ENCODE measurements at places on chromosomes 6 and 20. TPM values are rescaled to one million over a fixed set of nuclear protein-coding genes. Genes with fewer than 3 reads are reported as not detected.

The PLG gene
- polyA plus RNA-seq, result not detected

The CTCFL gene
- not detected for polyA plus RNA-seq

The RSPO4 gene
- polyA plus RNA-seq, result not detected

The SOX18 gene
- 1.3 TPM for polyA plus RNA-seq

The WFDC12 gene
- not detected for polyA plus RNA-seq

The SNAI1 gene
- 8.3 TPM for polyA plus RNA-seq

- DNase-seq, result no peak
These were observed at the start of gene HTR1E for GRCh38 chr6:86937219-86938079. Gene HTR1E, plus strand, starts transcription at chr6:86937528. Its CDS starts 77,807 bp downstream, at chr6:87015335.

DNA sequence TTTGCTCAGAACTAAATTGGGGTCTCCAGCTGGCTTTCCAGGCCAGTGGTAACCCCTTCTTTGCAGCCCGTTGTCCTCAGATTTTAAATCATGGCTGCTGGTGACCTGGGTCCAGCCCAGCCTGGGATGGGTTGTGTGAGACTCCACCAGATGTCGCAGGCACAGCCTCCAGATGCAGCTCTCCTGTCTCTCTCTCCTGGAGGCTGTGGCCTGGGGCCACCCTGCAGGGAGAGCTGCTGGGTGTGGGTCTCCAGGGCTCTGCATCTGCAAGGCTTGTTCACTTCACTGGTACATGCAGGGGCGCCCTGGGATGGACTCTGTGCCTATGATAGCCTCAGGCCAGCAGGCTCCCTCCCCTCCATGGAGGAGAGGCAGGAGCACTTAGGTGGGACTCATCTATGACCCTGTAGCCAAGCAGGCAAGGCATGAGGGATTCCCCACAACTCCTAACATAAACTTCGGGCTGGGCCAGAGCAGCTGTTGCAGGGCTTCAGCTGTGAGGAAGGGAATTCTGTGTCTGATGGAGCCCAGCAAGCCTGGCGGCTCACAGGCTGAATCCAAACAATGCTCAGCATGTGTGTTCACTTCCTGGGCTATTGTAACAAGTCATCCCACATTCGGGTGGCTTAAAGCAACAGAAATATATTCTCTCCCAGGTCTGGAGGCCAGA lies 94.7 kb upstream of the NXT1 start:
- no peak for DNase-seq

GRCh38 chr6:25868436-25869183 lies 5.4 kb downstream of the SLC17A3 start:
- DNase-seq, result no peak

- DNase-seq, result no peak
These were observed 43.8 kb upstream of the HIVEP1 start for GRCh38 chr6:11968241-11968806.

GRCh38 chr6:162123797-162124196 lies 603.8 kb downstream of the PRKN start:
- no peak for DNase-seq

DNA sequence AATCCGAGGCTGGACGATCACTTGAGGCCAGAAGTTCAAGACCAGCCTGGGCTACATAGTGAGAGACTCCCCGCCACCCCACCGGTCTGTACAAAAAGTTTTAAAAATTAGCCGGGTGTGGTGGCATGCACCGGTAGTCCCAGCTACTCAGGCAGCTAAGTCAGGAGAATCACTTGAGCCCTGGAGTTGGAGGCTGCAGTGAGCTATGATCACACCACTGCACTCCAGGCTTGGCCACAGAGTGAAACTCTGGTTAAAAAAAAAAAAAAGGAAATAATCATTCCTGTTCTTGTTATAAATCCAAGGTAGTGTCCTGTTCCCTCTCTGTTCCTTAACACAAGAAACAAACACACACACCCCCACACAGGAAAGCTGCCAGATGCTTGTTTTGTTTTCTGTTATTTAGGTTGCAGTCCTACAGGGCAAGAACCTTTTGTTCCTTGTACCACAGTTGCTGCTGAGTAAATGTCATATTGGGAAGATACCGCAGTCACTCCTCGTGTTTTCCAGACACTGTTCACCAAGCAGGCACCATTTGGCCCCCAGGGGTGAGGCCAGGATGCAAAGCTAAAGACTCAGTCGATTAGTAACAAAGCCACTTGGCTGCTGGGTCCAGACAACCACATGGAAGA lies 28.9 kb downstream of the ASIP start:
- no peak for DNase-seq

GRCh38 chr20:64091770-64092169 lies 7.6 kb upstream of the LKAAEAR1 start:
- DNase-seq, result no peak
